Omental fat pad (tissue), 4 donors: ENCODE measurements at places on chromosomes 16 and 17. TPM values are rescaled to one million over a fixed set of nuclear protein-coding genes. Genes with fewer than 3 reads are reported as not detected.

Gene PERCC1
- total RNA-seq, result not detected

Gene AMZ2
- total RNA-seq, result 47.1 TPM

DNA sequence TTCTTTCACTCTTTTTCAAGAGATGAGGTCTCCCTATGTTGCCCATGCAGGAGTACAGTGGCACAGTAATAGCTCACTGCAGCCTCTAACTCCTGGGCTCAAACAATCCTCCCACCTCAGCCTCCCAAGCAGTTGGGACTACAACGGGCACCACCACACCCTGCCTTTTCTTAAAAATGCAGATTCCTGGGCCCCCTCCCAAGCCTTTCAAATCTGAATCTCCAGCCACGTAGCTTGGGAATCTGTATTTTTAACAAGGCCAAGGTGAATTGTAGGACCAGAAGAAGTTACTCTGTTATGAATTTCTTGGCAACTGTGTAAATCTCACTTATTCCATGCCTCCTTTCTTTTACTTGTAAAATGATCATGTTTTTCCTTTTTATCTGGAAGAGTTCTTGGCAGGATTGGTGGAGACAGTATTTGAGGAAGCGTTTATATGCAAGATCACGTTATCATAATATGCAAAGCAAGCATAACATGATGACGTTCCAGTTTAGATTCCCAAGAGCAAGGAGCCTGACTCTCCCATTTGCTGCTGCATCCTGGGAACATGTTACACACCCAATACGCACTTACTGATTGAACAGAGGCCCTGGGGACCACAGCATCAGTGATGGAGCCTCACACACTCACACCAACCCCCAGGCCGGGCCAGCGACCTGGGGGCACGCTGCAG lies 44.5 kb downstream of the LITAF start:
- no peak for DNase-seq

- DNase-seq, result no peak
Observed at GRCh38 chr16:17358355-17358754, 112.4 kb downstream of the XYLT1 start.

DNA sequence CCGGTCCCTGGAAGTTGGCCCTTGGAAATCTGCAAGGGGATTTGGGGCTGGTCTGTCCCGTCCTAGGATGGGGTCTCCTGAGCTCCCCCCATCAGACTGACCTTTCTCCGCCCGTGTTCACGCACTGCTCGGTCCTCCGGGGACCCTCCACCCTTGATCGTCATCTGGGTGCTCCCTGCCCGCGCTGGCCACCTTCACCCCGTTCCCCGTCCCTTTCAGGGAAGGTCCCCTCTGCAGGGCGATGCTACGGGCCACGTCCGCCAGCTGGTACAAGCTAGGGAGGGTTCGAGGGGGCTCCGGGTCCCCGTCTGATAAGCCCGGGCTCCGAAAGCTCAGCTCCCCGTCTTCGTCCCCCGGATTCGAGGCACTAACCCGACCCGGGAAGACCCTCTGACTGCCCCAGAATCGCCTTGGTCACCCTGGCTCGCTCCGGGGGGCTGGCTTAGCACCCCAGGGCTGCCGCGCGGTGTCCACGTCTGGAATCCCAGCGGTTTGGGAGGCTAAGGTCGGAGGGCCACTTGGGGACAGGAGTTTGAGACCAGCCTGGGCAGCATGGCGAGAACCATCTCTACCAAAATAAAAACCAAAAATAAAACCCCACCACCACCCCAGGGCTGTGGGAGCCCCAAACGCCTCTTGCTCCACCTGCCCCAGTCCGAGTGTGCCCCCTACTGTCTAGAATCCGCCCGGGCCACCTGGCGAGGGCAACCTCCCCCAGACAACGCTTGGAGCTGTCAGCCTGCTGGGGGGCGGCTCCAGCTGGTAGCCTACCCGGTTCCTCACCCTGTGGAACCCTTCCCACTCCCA lies 1.1 kb upstream of the SLC43A2 start:
- DNase-seq, result peak; percentile 42

GRCh38 chr17:82062984-82063368 lies 2.6 kb downstream of the DUS1L start:
- no peak for DNase-seq

Gene PIK3R5
- total RNA-seq, result 40.7 TPM

- no peak for DNase-seq
Observed at GRCh38 chr16:68927018-68927417, 83.7 kb downstream of the TANGO6 start.

Gene PLD6
- total RNA-seq, result 1.9 TPM

Gene RAB26
- total RNA-seq, result 1.1 TPM

Gene IRX6
- total RNA-seq, result 34.0 TPM

DNA sequence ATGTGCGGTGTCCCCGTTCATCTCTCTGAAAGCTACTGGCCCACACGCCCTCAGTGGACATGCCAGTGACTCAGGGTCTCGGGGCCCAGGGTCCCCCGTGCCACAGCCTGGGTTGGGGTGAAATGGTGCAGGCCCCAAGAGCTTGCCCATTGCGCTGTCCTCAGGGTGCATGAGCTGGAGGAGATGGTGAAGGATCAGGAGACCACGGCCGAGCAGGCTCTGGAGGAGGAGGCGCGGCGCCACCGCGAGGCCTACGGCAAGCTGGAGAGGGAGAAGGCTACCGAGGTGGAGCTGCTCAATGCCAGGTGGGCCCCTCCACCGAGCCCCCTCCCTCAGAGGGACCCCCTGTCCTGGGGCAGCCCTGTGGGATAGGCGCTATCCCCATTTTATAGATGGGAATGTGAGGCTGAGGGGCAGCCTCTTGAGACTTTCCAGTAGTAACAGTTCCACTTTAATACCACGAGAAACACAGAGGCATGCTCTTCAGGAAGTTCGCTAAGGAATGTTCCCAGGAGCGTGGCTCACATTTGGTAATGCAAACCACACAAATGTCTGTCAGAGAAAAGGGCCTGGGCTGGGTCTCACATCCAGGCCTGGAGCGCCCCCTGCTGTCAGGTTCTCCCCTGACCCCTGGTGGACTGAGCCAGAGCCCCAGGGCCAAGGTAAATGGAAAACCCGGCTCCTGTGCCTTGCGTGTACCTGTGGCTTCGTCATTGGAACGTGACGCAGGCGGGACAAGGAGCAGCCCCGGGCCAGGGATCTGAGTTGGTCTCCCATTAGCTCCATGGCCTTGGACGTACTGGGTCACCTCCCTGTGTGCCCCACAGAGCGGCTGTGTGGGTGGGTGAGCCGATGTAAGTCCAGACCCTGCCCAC lies 133.7 kb downstream of the RAB11FIP4 start:
- DNase-seq, result peak; percentile 98

DNA sequence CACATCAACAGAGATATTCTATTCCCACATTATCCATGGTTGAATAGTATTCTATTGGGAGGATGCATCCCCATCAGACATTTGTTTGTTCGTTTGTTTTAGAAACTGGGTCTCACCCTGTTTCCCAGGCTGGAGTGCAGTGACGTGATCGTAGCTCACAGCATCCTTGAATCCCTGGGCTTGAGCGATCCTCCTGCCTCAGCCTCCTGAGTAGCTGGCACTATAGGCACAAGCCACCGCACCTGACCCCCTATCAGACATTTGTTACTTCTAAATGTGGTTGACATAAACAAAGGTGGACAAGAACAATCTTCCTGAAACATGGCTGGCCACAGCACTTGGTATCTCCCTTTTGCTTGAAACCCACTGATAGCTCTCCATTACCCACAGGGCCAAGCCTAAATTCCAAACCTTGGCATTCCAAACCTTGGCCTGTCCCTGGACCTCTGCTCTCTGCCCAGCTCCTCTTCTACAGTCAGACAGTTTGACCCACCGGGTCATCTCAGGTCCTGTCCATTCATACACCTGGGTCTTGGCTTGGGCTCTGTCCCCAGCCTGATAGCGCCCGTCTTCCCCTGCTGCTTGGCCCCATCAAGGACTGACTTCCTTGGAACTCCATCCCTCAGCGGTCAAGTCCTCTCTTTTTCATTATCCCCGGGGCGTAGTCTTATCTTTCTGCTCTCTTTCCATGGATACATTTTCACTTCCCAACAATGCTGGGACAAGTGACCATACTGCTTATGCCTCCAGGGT lies 1.5 kb upstream of the PRR29 start:
- DNase-seq, result no peak

- DNase-seq, result no peak
Observed at GRCh38 chr17:80971704-80972304, 19.8 kb upstream of the CHMP6 start.

- DNase-seq, result no peak
Observed at GRCh38 chr17:45115015-45115625, 17.2 kb downstream of the PLCD3 start.

GRCh38 chr16:53714205-53715022 lies 10.5 kb downstream of the FTO start:
- no peak for DNase-seq

Gene ERCC4
- total RNA-seq, result 5.2 TPM

DNA sequence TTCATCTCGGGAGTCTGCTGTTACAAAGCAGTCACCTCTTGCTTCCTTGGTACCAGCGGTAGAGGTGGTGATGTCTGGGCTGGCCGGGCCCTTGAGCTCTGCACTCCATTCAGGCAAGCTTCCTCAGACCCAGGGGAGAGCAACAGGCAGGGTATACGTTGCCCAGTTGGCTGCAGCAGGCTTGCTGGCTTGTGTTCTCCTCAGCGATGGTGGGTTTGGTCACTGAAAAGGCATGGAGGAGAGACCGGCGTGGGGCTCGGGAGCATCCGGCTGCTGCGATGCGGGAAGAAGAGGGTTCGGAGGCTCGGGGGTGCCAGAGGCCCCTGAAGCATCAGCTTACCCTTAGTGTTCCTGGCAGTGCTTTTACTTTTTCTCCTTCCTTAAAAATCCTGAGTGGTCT lies 25.8 kb downstream of the SAP30BP start:
- DNase-seq, result no peak

DNA sequence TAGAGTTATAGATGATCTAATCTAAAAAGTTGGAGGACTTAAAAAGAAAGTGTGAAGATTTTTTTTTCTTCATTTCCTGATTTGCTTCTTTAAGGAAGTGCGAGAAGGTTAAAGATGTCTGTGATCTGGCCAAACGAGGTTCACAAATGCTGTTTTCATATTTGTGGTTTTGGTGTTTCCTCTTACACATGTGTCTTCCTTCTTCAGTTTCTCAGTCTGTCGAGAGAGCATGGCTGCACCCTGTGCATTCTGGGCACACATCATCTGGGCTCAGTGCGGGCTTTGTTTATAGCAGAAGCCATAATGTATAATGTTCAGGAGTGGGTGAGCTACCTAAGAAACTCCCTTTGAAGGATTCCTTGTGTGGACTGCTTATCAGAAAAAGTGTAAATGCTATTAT lies 260.4 kb upstream of the TBX2 start:
- no peak for DNase-seq

DNA sequence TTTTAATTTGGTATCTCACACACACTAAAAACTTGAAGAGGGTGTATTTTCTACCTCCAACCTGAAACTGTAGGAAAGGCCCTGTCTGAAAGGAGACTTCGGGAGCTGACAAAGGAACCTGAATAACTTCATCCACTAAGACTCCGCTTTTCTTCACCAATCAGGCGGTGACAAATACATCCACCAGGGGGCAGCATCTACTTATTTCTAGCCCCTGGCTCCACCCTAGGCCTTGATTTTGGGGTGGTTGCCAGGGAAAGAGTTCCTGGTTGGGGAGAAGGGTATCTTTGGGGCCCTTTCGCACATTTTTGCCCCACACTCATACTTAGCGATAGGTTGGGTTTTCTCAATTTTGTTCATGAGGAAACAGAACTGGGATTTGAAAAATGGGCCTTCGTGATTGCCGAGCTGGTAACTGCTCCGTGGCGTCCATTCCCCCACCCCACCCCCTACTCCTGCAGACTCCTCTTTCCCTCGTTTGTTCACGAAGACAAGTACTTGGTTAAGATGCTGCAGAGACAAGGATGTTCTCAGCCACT lies 4.8 kb upstream of the ARL4D start:
- DNase-seq, result peak; percentile 98

Gene CA5A
- not detected for total RNA-seq

Gene NDUFAF8
- 35.7 TPM for total RNA-seq

Gene PHKG2
- 27.2 TPM for total RNA-seq

DNA sequence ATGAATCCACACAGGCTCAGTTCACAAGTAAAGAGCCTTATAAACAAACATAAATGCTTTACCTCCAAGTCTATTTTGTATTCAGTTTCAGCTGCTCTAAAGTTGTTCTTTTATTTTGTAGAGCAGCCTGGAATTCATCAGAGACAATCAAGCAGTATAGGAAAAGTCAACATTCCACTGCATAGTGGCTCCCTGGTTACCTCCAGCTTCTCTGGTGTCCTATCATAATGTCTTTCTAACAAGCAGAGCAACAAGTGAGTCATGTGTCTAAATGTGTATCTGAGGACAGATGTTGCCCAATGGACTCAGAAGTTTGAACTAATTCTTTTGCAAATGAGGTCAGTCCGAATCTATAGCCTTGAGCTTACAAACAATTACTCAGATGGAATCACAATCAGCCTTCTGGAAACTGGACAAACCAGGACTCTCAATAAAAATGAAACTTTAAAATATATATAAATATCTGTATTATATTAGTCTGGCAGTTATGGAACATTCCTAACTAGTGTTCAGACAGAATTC lies 292.0 kb upstream of the TOM1L1 start:
- no peak for DNase-seq

DNA sequence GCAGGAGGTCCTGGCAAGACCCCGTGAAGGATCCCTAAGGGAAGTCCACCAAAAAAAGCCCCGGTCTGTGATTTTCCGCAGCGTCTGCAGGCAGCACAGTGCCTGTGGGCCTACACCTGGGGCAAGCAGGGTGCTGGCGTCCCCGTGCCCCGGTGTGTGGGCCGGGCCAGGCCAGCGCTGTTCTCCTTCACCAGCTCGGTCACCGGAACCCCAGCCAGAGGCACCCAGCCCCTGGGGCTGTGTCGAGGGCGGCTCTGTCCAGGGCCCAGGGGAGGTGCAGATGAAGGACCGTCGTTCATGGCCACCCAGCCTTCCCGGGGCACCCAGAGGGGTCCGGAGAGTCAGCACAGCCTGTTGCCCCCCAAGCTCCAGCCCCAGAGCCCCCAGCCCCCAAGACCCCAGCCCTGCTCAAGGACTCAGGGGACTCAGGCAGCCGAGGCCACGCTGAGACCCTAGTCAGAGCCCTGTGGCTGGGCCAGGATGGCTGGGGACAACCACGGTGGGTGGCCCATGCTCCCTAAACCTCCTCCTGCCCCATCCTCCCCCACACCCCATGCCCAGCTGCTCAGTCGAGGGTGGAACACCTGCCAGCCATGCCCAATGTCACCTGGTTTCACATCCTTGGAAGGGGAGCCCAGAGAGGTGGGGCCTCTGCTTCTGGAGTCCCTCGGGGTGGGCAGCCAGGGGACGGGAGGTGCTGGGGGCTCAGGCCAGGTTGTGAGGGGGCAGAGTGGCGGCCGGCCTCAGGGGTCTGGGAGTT lies 5.7 kb upstream of the C1QTNF8 start:
- no peak for DNase-seq

Gene ACSM3
- total RNA-seq, result 7.7 TPM

GRCh38 chr17:51035431-51035830 lies 85.2 kb downstream of the SPAG9 start:
- DNase-seq, result no peak

DNA sequence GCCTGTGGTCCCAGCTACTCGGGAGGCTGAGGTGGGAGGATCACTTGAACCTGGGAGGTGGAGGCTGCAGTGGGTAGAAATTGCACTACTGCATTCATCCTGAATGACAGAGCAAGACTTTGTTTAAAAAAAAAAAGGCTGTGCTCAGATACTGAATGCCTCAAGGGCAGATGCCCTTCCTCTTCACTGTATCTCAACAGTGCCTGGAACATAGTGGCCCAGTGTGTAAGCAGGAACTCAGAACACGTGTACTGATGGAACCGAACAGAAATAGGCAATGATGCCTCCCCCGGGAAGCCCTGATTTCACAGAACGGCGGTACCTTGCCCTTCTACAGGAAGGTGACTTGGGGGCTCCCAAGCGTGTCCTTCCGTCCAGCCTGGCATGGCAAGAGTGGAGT lies 46.8 kb downstream of the PLXDC1 start:
- DNase-seq, result no peak

Gene EFCAB13
- total RNA-seq, result 3.3 TPM

Gene KRTAP4-8
- total RNA-seq, result not detected
